ENCODE measurements at places on chromosomes 3 and 15. TPM values are rescaled to one million over a fixed set of nuclear protein-coding genes. Genes with fewer than 3 reads are reported as not detected.

Gene ATP2C1
- 65.7 TPM for total RNA-seq

GRCh38 chr3:188207941-188208515 is 54.1 kb downstream of the LPP start:
- no peaks in the 10 kb centered on the region for H3K4me1 ChIP-seq
- peaks cover 14% of the 10 kb centered on the region for H3K36me3 ChIP-seq
- no peak overlapping the region for H3K27ac ChIP-seq
- DNase-seq = no peak

Gene CCRL2
- total RNA-seq = 11.9 TPM

DNA sequence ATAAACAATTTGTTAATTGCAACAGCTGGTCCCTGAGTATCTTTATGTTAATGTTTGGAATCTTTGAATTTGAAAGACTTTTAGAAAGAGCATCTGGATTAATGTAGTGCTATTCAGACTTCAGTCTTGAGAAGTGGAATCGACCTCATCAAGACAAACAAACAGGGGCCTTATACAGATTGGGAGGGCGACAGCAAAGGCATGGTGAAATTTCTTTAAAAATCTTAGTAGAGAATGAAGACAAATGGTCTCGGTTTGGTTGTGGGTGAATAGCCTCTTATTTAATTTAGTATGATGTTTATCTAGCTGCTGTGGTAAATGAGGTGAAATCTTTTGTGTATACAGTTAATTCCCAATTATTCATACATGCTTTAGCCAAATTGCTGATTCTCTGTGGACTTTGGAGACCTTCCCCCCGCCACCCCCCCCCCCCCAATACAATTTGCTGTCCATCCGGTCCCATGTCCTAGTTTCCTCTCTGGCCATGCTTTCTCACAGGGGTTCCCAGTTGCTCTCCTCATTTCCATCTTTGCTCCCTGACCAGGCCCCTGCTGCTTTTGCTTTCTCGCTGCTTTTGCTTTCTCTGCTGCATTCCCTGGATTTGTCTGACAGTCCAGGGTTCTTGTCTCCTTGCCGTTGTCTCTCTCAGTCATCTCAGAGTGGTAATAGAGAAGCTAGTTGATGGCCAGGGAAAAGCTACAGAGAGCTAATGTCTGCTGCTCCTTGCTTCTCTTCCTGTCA is 135.3 kb downstream of the FNDC3B start:
- H3K4me1 ChIP-seq = no peaks in the 10 kb centered on the region
- peaks cover 9% of the 10 kb centered on the region for H3K36me3 ChIP-seq
- no peak for DNase-seq
- no peaks in the 10 kb centered on the region for H3K27me3 ChIP-seq
- no peak overlapping the region for H3K27ac ChIP-seq

DNA sequence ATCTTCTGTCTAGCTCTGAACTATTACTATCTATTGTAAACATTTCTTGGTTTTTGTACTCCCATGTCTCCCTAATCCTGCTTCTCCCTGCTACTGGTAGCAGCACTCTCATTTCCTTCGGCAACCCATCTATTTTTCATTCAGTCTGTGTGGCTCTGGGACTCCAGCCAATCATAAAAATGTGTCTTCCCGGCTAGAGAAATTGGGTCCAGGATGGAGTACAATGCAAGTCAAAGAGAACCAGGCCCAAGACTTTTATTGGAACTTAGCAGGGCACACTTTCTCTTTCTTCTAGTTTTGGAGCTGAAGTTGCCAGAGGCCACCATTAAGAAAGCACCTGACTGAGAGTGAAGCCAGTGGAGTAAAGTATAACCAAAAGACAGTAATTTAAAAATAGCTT is 22.8 kb upstream of the ARHGEF26 start:
- no peaks in the 10 kb centered on the region for H3K36me3 ChIP-seq
- peaks cover 7% of the 10 kb centered on the region for H3K27me3 ChIP-seq
- no peak overlapping the region for H3K4me3 ChIP-seq
- DNase-seq = no peak

GRCh38 chr15:67130673-67131601 is 65.5 kb downstream of the SMAD3 start:
- peaks cover 89% of the 10 kb centered on the region for H3K4me1 ChIP-seq
- H3K36me3 ChIP-seq = peaks cover 8% of the 10 kb centered on the region
- no peaks in the 10 kb centered on the region for H3K27me3 ChIP-seq
- no peak overlapping the region for H3K4me3 ChIP-seq

DNA sequence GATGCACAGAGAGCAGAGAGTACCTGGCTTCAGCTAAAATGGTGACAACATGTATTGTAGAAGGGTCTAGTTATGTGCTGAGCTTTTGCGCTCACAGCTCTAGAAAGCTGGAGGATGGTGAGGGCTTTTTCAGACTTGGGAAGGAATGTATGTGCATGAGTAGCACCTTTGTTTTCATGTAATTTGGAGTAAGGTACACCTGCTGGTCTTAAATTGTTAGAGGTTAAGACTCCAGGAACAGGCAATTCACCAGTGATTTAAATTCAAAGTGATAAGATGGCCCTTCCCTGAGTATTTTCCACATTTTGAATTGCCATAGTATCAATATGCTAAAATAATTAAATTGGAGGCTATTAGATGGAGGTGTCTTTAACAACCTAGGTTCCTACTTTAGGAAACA is 436.4 kb upstream of the GOLIM4 start:
- DNase-seq = no peak
- H3K27me3 ChIP-seq = no peaks in the 10 kb centered on the region
- no peak overlapping the region for H3K4me3 ChIP-seq
- no peaks in the 10 kb centered on the region for H3K36me3 ChIP-seq

Data from activated CD8-positive, alpha-beta memory T cell treated with anti-CD3 and anti-CD28 coated beads, Interleukin-2, amount 10 ng/mL, durations not matched to agents 7 days and 5 days (primary cell).